ENCODE measurements at places on chromosomes 5 and 9.

DNA sequence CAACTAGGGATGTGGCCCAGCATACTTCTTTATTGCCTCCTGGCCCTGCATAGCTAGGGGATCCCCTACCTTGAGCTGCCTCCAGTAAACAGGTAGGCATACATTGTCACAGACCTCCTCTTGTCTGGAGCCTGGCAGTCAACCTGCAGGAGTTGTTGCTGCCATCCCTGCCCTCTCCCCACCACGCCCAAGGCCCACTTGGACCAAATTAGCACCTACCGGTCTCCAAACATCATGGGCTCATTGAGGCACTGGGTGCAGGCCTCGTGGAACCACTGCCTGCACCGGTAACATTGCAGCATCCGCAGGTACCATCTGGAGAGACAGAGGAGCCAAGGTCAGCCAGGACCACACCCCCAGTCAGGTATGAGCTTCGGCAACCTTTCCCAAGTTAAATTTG, 10.3 kb downstream of the PHF19 start:
- no peak for DNase-seq

GRCh38 chr5:57171816-57172465, 1.9 kb upstream of the GPBP1 start:
- peak; percentile 61 for DNase-seq

- no peak for DNase-seq
These were observed 28.4 kb downstream of the SYK start for GRCh38 chr9:90830051-90830450.

GRCh38 chr9:85858056-85858750, 82.7 kb upstream of the NAA35 start:
- DNase-seq, result no peak

GRCh38 chr9:127494304-127494702, 43.0 kb downstream of the LRSAM1 start:
- no peak for DNase-seq

DNA sequence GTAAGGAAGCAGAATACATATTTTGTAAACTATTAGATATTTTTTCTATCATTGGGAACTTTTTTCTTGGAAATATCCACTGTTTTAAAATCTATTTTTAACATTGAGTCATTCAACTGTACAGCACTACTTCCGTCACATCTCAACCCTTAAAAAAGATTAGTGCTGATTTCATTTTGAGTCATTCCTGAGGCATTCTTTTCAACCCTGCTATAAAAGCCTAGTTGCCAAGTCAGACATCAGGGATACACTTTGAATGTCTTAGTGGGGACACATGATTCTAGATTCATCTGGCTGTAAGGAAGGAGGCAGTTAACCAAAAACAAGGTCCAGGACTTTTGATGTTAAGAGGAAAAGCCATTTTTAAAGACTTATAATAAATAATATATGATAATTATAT, 160.9 kb downstream of the GIN1 start:
- DNase-seq, result no peak

- no peak for DNase-seq
These were observed 134.0 kb downstream of the SNX18 start for GRCh38 chr5:54651482-54652076.

DNA sequence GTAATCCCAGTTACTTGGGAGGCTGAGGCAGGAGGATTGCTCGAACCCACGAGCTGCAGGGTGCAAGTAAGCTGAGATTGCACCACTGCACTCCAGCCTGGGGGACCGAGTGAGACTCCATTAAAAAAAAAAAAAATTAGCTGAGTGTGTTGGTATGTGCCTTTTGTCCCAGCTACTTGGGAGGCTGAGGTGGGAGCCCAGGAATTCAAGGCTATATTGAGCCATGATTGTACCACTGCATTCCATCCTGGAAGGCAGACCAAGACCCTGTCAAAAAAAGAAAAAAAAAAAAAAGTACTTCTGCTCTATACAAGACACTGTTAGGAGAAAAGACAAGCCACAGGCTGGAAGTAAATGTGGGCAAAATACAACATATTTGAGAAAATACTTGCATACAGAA, 68.5 kb upstream of the FBXW11 start:
- peak; percentile 56 for DNase-seq

Data from ELF-1 (cell line).